ENCODE measurements at places on chromosomes 1 and 21.

- no peak for DNase-seq
Measured at GRCh38 chr21:46326110-46326703, 2.3 kb downstream of the PCNT start.

DNA sequence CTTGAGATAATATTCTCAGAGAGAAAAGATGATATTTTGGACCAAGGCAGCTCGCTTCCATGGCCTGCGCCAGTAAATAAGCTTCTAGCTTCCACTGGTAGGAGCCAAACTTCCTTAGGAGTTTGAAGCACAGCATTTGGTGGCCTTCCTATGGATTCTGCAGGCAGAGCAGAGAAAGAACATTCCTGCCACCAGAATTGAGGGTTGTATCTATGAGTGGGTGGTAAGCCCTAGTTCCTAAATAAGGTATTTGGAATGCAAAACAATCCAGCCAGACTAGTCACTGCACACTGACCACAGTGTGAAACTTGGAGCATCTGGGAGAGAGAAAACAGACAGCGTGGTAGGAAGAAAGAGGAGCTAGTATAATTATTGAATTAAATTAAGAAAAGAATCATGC lies 54.1 kb upstream of the BCAR3 start:
- DNase-seq, result no peak

DNA sequence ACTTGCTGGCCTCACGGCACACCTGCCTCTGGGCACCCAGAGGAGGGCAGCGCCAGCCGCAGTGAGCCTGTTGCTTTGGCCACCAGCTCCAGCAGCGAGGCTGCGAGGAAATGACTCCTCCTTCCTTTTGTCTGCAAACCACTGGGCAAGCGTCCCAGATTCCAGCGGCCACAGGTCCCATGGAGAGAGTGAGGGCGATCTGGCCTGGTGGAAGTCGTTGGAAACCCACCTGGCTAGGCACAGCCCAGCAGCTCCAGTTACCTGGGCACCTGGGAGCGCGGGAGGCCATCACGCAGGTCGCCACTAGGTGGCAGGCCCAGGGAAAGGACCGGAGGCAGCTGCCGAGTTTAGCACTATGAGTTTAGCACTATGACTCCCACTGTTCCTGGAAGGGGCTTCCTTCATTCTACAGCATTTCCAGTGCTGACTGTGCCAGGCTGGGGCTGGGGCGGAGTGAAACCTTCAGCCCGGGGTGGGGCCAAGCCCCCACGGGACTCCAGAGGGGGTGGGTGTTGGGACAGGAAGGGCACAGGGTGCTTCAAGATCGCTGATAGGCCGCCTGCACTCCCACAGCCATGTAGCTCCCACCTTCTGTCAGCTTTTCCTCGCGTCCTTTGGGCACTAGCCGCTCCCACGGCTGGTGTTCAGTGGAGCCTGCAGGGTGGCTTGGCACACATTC lies 1.1 kb upstream of the ESPN start:
- DNase-seq, result peak; percentile 12

GRCh38 chr1:41792485-41792770 lies 126.3 kb downstream of the HIVEP3 start:
- DNase-seq, result no peak

DNA sequence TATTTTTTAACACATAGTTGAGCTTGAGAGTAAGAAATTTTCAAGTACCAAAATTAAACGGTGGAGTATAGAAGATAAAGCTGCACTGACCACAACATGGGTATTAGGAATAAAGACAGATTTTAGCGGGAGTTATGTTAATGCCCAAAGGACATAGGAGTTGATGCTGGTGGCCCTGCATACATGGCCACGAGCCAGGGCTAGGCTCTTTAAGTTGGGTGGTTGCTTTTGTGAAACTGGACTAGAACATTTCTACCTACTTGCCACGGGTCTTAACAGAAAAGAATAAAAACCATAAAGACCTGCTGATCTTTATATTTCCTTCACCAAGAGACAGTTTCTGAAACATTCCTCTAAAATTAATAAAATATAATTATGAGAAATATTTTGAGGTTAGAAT lies 14.9 kb downstream of the EDEM3 start:
- DNase-seq, result no peak

DNA sequence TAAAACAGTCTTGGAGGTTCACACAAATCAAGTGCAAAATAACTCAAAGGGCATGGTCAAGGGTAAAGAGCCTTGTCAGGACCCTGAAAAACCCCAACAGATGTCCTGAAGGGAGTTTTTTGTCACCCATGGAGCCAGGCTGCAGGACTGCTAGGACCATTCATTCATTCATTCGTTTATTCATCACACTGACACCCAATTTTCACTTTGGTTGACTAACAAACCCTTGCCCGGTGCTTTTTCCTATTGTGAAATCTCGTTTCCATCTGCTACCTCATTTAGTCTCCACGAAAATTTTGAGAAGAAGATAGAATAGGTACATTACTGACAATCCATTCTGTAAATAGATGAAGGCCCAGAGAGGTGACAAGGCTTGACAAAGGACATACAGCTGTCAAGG lies 216.0 kb downstream of the HIVEP3 start:
- no peak for DNase-seq

GRCh38 chr1:203768256-203768655 lies 3.3 kb downstream of the LAX1 start:
- no peak for DNase-seq

DNA sequence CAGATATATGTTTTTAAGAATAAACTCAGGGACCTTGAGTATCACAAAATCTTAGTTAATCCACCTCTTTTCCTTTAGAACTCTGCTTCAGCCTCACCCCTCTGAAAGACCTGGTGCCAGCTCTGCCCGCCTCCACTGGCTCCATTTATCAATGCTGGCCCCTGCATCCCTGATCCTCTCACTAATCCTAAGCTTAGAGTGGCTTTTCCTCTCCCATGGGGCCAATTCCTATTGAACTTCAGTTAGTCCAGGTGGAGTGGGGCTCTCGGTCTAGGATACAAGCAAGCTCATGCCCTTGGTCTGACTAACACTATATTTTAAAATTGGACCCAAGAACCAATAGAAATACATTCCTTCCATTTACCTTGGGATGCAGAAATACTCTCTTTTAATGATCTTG lies 87.0 kb downstream of the RGS7 start:
- DNase-seq, result peak; percentile 34

- no peak for DNase-seq
Measured at GRCh38 chr1:112515311-112516009, 6.7 kb downstream of the WNT2B start.

DNA sequence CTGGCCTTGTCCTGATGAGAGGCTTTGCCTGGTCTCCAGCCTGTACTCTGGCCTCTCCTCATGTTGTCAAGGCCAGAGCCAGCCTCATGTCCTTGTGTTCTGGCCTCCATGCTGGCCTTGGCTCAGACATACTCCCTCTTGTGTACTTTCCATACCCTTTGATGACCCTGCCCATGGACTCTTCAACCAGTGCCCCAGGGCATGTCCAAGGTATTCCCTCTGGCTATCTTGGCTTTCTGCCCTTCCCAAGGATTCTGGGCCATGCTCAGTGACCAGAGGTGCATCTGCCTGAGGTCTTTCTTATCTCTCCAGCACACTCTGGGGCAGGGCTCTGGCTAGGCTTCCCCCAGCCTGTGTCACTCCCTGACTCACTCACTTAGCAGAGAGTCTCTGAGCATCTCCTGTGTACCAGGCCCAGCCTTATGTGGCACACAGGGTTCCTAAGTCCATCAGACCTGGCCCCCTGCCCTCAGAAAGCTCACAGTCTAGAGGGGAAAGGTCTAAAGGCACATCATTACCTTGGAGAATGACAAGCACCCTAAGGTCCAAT lies 141.4 kb upstream of the GRIK3 start:
- DNase-seq, result no peak

GRCh38 chr1:46749404-46749803 lies 30.5 kb upstream of the EFCAB14 start:
- DNase-seq, result no peak

- DNase-seq, result no peak
Measured at GRCh38 chr21:35394049-35394448, 344.9 kb upstream of the RUNX1 start.

DNA sequence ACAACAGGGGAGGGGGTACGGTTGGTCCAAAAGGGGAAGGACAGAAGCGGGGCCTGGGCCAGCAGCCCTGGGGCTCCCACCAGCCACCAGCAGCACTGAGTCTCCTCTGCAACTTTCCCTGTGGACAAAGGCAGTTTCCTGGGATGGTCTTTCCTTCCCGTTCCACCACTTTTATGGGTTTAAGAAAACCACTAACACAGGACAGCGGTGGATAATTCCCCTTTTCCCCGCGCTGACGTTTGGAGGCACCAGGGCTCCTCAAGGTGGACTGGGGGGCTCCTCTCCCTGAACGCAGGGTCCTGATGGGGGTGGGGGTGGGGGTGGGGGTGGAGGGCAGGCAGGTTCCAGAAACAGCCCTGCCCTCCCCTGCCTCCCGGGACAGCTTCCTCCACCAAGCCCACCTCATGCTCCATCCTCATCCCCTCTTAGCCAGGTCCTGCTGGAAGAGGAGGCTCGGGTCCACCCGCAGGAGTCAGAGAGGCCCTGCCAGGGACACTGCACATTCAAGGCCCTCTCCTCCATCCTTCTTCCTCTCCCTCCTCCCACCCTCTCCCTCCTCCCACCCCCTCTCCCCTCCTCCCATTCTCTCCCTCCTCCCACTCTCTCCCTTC lies 4.8 kb upstream of the COL6A1 start:
- no peak for DNase-seq

GRCh38 chr1:69836971-69837636 lies 269.4 kb downstream of the LRRC7 start:
- peak; percentile 55 for DNase-seq

DNA sequence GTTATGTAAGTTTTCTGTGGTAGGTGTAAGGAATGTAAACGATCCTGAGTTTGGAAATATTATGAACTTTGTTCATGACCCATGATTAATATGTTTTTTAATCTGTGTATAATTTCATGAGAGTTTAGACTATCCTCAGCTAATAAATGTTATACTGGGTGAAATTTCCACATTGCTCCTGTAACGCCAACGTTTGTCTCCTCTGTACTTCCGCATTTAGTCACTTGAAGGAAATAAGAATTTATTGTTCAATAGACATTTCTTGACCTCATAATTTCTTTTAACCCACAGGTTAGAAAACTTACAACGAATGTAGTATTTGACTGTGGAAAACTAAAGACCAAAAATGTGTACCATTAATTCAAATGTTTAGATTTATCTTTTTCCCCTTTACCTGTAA lies 876 bp downstream of the KCNJ15 start:
- no peak for DNase-seq

- DNase-seq, result no peak
Measured at GRCh38 chr1:93003981-93004380, 42.7 kb upstream of the DIPK1A start.

DNA sequence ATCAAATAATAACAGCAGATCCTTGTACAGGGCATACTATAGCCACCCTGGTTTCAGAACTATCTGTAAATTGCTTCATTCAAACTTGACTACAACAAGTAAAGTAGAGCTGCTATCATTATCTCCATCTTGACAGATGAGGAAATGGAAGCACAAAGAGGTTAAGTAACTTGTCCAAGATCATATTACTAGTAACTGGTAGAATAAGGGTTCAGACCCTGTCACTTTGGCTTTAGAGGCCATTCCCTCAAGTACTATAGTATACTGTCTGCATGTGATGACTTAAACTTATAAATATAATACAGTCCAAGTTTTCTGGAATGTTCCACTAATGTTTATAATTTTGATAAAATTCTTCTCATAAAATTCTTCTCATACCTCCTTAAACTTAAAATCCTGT lies 24.8 kb downstream of the PGM1 start:
- no peak for DNase-seq
